ENCODE measurements at places on chromosomes 2 and 18. TPM values are rescaled to one million over a fixed set of nuclear protein-coding genes. Genes with fewer than 3 reads are reported as not detected.
A peak's percentile ranks its signal among the peaks of the same experiment; 100 is the strongest.

- DNase-seq = peak; percentile 64
Observed at GRCh38 chr18:45974088-45974536, 7.0 kb upstream of the EPG5 start.

DNA sequence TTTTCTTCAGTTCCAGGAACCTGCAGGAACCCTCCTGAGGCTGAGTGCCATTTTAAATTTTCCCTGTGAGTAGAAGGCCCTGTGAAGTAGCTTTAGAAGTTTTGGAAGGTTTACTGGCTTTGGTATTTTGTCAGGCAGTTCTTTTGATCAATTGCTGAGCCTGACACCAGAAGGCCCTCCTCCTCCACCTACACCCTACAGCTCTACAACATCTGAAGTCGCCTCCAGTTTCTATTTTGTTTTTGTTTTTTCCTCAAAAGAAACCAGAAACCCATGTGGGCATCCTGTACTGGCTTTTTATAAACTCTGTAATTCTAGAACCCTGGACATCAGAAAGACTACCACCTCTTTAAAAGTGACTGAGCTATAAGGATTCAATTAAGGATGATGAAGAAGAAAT, 153.7 kb downstream of the NRXN1 start:
- DNase-seq = no peak

DNA sequence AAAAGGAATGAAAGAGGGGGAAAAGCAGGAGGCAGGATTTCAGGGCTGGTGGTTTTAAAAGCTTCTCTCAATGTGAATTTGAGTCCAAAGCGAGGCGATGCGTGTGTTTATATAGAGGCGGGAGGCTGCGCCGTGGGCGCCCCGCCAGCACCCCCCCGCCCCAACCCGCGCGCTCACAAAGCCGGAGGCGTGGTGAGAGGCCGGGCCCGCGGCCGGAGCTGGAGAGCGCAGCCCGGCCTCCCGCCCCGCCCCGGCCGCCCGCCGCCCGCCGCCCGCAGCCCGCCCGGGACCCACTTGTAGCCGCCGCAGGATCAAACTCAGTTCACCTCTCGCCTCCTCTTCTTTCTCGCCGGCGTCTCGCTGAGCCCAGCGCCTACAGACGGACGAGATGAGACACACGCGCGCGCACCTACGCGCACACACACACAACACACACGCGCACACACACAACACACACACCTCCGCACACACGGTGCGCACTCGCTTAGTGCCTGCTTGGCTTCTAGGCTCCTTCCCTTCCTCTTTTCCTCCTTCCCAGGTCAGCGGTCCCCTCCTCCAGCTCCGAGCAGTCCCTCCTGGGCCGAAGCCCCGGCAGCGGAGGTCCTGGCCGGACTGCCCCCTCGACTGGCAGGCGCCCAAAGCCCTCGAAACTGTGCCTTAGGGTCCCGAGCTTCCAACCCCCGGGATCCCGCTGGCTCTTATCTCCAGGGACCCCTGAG, 1.3 kb upstream of the CYP26B1 start:
- no peak for DNase-seq

The STK11IP gene
- 28.1 TPM for total RNA-seq

The WDR7 gene
- 4.1 TPM for total RNA-seq

- no peak for DNase-seq
Observed at GRCh38 chr2:6459138-6459537, 406.6 kb downstream of the CMPK2 start.

The SERTAD2 gene
- total RNA-seq = 6.1 TPM

The DSG4 gene
- total RNA-seq = 0.38 TPM

DNA sequence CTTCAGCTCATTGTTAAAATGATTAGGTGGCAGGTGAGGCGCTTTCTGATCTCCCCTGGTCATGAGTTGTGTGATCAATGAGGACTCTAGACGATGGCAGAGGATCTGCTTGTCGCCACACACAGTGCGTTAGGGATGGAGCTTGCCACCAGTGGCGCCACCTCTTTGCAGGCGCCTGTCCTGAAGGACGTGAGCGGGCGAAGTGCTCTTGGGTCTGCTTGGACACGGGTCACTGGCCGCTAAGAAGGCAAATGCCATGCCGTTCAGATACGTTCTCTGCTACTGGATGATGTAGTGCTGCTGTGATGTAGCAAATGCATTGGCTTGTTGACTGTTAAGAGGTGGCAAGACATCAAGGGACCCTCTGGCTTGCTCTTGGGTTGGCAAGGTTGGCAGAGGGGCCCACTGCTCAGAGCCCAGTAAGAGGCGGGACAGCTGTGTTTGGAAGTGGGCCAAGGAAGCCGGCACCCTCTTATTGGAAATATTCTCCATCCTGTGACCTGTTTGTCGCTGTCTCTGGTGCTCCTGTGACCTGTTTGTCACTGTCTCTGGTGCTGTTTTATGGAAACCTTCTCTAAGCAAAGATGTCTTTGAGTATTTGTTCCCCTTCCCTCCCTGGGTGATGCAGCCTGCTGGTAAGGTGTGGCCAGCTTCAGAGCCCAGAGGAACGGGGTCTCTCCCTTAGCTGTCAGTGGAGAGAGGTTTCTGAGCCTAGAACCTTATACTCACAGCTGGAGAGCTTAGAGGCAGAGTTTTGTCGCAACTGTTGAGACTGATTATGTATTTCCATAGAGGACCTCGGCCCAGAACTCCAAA, 14.6 kb downstream of the LDLRAD4 start:
- no peak for DNase-seq

GRCh38 chr2:190765386-190766173, 115.0 kb upstream of the GLS start:
- DNase-seq = no peak

Measured in HT-29 (cell line).